ENCODE measurements at places on chromosomes 6 and 20.

GRCh38 chr6:118856301-118856700 is 37.7 kb upstream of the ASF1A start:
- no peak for DNase-seq

- no peak for DNase-seq
Observed at GRCh38 chr6:84525907-84526306, 238.5 kb downstream of the TBX18 start.

GRCh38 chr6:169936355-169936975 is 185.0 kb downstream of the ERMARD start:
- DNase-seq = no peak

GRCh38 chr6:132866762-132867449 is 52.5 kb downstream of the RPS12 start:
- no peak for DNase-seq

GRCh38 chr20:19338960-19339359 is 126.5 kb downstream of the SLC24A3 start:
- DNase-seq = no peak

- DNase-seq = no peak
Observed at GRCh38 chr6:137126875-137127485, 46.5 kb downstream of the IL22RA2 start.

DNA sequence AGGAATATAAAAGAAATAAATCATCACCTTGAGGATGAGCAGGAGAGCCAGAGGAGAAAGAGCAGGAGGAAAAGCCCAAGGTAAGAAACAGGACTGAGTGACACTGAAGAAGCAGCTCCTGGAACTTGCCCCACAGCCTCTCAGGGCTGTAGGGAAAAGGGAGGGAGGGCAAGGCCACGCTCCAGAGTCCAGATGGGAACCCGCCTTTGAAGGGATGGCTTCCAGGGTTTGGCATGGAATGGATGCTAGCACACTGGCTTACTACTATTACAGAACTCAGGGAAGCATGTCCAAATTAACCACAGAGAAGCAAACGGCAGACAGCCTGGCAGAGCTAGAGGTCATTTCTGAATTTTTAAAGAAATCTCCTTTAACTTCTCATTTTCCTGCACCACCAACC is 26.8 kb downstream of the RALGAPA2 start:
- no peak for DNase-seq

DNA sequence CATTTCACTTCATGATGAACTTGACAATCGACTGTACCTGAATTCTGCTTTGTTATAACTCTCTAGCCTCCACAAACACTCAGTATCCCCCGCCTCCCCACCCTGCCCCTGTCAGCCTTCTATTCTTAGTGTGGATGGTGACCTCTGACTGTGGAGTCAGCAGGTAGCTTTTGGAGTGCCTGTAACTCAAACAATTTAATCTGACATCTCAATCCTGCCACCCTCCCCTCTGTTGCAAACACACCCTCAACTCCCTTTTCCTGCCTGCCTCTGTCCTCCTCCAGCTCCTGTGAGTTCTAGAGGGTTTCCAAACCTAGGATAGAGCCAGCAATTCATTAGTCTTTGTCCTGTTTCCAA is 20.3 kb downstream of the DAAM2 start:
- DNase-seq = no peak

GRCh38 chr6:89085409-89086205 is 5.1 kb downstream of the PNRC1 start:
- no peak for DNase-seq

- no peak for DNase-seq
Observed at GRCh38 chr20:4018023-4018748, 2.8 kb upstream of the RNF24 start.

GRCh38 chr6:55869674-55870073 is 5.7 kb downstream of the BMP5 start:
- no peak for DNase-seq

- DNase-seq = no peak
Observed at GRCh38 chr20:57849121-57849520, 139.3 kb upstream of the PMEPA1 start.

DNA sequence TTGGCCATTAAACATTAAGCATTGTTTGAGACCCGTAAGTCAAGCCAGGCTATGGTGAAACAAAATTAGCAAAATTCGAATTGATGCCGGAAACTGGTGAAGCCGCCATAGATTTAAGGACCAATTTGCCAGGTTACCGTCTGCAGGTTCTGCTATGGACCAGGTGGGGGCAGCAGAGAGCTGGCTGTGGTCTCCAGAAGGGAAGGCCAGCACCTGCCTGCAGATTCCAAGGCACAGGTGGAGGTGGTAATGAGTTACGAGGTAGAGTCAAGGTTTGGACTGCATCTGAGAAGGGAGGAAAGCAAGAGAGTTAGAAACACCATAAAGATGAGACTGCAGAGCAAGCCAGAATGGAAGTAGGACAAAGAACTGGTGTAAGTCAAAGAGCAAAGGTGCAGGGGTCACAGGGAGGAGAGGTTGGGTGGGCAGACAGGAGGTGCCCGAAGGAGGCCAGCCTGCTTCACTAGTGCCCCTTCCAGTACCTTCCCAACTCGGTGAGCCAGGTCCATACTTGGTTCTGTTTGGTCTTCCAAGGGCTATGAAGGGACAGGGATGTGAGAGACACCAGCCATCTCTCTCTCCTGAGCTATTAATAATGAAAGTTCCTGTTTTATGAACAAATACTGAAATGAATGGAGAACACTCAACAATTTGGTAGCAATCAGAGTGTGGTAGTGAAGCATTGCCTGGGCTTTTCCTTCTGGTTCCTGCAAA is 131.6 kb upstream of the ESR1 start:
- peak; percentile 58 for DNase-seq

GRCh38 chr6:107202876-107203468 is 87.7 kb upstream of the BEND3 start:
- DNase-seq = no peak

DNA sequence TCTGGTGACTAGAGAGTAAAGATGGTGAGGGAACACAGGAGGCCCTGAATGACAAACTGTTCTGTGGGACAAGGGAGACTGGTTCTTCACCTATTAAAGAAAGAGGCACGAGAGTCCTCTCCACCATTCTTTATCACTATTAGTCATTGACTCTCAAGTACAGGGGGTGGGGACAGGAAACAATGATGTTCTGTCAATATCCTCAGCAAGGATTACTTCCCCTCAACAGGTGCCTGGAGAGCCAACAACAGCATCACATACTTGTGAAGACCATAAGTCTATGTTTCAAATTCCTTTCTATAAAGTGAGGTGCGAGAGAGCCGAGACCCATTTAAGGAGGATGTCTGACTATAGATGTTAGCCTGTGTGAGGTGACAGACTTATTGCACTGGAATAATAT is 72.4 kb upstream of the TBC1D7 start:
- no peak for DNase-seq

- DNase-seq = no peak
Observed at GRCh38 chr6:164015088-164015484, 600.6 kb downstream of the QKI start.

DNA sequence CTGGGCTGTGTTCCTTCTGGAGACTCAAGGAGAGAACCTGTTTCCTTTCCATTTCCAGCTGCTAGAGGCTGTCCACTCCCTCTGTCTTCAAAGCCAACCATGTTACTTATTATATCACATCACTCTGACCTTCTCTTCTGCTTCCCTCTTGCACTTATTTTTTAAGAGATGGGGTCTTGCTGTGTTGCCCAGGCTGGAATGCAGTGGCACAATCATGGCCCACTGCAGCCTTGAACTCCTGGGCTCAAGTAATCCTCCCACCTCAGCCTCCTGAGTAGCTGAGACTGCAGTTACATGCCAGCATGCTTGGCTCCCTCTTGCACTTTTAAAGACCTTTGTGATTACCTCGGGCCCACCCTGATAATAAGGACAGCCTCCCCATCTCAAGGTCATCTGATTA is 160.0 kb upstream of the DTNBP1 start:
- no peak for DNase-seq

DNA sequence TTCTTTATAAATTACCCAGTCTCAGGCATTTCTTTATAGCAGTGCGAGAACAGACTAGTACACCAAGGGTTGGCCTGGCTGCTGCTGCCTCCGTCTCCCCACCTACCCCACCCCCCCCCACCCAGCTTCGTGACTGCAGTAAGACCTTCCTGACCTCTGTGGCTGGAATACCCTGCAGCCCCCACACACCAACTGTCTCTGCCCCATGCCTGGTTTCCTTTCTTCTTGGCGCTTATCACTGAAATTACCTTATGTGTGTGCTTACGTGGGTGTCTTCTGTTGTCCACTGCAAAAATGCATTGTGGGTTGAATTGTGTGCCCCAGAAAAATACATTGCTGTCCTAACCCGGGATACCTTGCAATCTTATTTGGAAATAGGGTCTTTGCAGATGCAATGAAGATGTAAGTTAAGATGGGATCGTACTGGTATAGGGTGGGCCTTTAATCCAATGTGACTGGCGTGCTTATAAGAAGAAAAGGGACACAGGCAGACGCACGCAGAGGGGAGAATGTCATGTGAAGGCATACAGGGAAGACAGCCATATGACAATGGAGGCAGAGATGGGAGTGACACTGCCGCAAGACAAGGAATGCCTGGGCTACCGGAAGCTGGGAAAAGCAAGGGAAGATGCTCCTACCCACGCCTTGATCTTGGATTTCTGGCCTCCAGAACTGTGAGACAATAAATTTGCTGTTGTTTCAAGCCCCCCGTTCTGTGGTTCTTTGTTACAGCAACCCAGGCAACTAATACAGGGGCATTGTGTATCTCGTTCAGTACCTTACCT is 15.4 kb downstream of the SYNJ2 start:
- no peak for DNase-seq

DNA sequence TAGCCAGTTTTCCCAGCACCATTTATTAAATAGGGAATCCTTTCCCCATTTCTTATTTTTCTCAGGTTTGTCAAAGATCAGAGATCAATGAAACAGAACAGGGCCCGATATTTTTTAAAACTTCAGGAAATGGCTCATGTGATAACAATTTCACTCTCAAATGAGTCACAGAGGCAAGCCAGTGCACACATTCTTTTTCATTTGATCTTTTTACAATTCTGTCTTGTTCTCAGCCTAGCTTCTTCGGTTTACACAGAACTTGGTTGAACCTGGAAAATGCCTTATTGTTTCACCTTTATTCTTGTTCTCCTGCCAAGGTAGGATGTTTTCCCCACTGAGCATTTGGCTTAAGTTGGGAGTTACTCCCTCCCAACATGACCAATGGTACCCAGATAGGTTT is 258.9 kb downstream of the COL12A1 start:
- no peak for DNase-seq

- DNase-seq = no peak
Observed at GRCh38 chr20:12061466-12061865, 143.8 kb downstream of the BTBD3 start.

GRCh38 chr6:94376876-94377275 is 957.5 kb upstream of the EPHA7 start:
- no peak for DNase-seq

DNA sequence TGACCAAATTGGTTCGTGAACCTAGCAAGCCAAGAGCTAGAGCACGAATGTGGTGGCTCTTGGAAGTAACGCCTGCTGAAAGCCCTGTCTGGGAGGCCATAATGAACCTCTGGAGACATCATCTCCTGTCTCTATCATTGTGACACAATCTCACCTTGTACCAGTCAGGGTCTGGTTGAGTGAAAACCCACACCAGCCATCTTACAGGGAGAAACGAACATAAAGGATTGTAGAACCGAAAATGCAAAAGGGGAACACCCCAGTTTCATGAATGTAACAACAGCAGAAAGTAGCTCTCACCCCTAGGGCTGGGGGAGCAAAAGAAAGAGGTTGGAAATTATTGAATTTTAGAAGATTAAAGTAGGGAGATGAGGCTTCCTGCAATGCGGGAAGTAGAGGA is 50.9 kb upstream of the TAB2 start:
- DNase-seq = no peak

GRCh38 chr6:159397753-159398152 is 228.6 kb downstream of the FNDC1 start:
- DNase-seq = no peak
